Lung microvascular endothelial cell (primary cell): ENCODE measurements at places on chromosomes 3 and 15.

- DNase-seq: no peak
These were observed 259.8 kb downstream of the FAM43A start for GRCh38 chr3:194945508-194945907.

GRCh38 chr15:67180514-67181191 is 73.8 kb downstream of the AAGAB start:
- DNase-seq: no peak

DNA sequence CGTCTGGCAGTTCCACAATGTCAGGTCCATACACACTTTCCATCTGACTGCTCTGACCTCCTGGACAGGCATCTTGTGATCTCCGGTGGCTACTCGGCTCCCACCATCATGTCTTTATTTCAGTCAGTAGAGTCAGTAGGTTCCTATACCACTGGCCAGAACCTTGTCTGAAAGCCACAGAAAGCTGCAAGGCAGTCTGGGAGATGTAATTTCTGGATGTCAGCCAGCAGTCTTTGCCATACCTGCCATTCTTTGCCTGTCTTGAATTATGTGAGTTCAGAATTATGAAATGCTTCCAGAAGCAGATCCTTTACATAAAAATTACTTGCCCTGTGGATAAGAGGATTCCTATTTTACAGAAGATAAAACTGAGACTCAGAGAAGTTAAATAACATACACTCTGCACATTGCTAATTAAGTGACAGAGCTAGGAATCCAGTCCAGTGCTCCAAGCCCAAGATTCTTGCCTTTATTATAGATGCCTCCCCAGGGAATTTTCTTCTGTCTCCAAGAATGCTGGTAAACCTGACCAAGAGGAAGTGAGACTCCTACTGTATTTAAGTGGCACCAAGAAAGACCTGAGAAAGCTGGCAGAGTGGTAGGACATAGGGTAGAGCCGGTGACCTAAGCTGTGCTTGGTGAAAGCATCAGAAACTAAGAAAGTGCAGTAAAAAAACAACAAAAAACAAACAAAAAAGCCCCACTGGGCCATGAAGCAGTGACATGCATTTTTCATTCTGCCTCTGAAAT is 75.6 kb downstream of the IQCH start:
- no peak for DNase-seq

DNA sequence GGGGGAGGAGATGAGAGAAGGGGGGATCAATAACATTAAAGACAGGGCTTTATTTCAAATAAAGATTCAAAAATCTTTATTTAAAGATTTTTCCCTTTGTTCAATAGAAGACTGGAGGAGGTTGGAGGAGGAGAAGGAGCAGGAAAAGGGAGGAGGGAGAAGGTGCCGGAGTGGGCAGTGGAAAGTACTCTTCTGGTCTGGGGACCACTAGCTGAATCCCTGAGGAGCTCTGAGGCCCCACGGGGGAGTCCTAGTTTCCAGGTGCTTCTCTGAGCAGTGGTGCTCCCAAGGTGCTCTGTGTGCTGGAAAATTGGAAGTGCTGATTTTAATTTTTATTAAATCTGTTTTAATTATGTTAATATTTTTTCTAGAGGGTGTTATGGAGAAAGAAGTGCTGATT is 19.4 kb upstream of the SEMA4B start:
- no peak for DNase-seq

DNA sequence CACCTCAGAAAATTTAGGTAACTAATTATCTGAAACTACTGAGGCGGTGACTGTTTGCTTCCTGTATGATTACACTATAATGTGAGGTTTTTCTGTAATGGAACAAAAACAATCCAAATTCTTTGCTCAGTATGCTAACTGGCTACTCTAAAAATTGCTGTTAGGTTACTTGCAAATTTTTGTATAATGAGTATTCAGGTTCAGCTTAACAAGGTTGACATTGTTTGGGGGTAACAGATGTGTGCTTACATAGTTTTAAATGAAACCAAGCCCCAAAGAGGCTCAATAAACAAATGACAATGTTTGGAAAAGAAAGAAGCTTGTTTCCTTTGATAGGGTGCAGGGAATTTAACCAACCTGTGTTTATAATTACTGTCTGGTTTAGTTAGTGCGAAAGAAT is 414.5 kb upstream of the MDFIC2 start:
- DNase-seq: no peak

GRCh38 chr3:13781417-13781816 is 98.5 kb downstream of the WNT7A start:
- DNase-seq: no peak

DNA sequence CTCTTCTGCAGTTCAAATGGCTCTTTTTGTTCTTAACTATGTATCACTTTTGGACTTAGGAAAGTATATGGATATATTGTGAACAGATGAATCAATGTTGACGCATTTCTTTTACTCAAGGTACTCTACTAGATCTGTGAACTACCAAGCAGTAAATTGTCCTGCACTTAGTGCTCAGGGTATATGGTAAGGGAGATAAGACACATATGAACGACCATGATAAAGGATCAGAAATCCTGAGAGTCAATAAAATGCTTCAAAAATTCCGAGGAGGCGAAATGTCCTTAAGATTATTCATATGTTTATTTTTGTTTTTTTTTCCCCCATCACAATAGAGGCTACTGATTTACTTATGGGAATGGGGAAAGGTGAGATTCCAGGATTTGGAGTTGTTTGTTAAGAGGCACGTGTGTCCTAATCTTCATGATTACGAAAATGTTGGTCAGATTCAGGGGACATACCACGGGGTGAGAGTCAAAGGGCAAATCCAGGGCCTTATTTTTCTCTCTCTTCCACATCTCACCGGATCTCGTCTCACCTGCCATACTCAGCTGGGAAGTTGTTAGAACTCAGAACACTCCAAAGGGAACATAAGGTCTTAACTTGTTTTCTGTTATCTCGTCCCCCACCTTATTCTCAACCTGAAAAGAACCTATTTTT is 475.1 kb upstream of the TBL1XR1 start:
- DNase-seq: no peak

DNA sequence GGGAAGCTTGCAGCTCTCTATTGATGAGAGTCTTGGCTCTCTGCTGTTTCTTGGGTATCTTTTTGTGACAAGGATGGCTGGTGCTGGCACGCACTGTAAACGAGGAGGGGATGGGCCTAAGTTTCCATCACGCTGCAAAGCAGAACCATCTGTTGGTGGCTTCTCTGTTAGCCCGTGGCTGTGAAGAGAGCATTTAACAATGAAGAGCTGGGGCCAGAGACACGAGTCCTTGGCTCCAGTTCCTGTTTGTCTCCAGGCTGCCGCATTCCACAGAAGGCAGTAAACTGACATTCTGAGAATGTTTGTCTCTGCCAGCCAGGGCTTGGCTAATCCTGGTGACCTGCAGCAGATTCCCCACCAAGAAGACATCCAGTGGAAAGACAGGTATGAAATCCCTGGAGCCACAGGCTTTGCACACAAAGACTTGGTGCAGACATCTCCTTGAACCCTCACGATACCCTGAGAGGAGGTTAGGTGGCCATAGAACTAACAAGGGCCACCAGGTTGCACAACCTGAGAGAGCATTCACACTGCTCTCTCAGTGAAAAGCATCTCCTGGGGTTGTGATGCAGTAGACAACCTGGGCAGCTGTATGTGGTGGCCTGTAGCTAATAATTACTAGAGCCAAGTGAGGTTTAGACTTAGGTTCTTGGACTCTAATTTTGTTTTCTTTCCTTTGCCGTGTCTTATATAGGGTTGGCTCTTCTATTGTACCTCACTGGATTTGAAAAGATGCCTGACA is 130.9 kb downstream of the ASB7 start:
- peak; percentile 29 for DNase-seq

DNA sequence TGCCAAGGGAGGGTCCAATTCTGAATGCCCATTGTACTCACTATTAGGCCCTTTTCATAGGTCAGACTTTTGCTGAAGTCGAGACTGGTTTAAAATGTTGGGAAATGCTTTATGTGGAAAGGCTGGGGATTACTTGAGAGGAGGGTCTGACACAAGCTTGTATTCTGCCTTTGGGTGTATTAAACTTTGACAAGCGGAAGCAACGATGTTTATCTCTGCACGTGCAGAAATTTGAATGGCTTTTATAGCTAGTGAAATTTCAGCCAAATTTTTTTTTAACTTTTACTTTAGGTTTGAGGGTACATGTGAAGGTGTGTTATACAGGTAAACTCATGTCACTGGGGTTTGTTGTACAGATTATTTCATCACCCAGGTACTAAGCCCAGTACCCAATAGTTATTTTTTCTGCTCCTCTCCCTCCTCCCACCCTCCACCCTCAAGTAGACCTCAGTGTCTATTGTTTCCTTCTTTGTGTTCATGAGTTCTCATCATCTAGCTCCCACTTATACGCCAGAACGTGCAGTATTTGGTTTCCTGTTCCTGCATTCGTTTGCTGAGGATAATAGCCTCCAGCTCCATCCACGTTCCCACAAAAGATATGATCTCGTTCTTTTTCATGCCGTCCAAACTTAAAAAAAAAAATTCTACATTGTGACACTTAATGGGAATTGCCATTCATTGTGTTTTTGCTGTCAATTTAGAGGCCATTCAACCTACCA is 223.0 kb upstream of the BHLHE40 start:
- DNase-seq: no peak

GRCh38 chr15:98684995-98685525 is 36.7 kb downstream of the IGF1R start:
- DNase-seq: no peak

DNA sequence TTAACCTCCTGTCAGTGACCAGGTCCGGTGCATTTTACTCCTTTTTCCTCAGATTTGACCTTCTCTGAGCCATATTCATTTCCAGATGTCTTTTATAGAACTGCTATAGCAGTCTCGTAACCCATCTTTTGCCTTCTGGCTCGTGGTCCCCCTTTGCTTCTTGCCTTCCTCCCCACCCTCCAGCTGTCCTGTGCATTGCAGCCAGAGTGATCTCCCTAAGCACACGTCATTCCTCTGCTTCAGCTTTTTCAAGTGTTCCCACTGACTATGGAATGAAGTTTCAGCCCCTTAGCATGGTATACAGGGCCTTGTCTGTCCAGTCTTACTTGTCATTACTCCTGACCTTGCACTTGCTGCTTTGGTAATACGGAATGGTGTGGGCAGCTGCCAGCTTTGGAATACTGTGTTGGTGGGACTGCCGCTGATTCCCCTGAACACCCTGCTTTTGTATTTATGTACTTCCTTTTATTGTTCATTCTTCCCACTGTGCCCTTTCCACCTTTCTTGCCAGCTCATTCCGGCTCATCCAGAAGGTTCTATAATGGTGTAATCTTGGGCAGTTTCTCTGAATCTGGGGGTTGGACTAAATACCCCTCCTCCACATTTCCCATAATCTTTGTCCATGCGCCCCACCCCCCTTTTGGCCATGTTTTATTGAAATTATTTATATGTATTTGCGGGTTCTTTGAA is 38.9 kb downstream of the SLC25A26 start:
- peak; percentile 15 for DNase-seq

- peak; percentile 24 for DNase-seq
These were observed 19.0 kb downstream of the PCYT1A start for GRCh38 chr3:196268284-196269163.
